ENCODE measurements at places on chromosomes 12 and 14.

GRCh38 chr14:39868251-39868650 is 436.0 kb upstream of the FBXO33 start:
- no peak for DNase-seq

DNA sequence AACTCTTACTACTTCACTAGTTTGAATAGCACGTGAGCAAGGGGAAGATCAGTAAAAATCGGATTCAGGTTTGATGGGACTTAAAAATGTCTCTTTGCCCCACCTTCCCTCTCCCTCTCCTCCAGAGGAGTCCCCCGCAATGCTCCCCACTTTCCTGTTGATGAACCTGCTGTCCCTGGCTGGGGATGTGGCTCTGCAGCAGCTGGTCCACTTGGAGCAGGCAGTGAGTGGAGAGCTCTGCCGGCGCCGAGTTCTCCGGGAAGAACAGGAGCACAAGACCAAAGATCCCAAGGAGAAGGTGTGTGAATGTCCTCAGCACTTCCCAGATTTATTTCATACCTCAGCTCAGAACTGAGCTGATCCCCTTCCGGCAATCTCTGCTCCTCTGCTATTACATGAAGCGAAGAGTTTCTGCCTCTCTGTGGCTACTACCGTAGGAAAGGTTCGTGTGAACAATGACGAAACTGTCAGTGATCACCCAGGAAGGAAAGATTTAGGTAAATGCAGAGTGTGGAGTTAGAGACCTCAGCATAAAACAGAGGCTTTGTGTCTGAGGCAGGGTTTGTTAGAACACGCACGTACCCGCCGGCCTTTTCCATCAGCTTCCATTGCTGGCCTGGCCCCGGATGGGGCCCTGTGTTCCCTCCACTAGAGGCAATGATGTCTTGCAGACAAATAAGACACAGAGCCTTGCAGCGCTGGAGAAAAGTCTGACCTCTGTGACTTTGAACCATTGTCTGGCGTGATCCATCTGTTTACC is 7.4 kb upstream of the GAPDH start:
- no peak for DNase-seq

- DNase-seq, result no peak
These were observed 10.1 kb downstream of the SLC25A29 start for GRCh38 chr14:100296106-100296651.

GRCh38 chr12:131057211-131057721 is 103.6 kb downstream of the ADGRD1 start:
- DNase-seq, result no peak

DNA sequence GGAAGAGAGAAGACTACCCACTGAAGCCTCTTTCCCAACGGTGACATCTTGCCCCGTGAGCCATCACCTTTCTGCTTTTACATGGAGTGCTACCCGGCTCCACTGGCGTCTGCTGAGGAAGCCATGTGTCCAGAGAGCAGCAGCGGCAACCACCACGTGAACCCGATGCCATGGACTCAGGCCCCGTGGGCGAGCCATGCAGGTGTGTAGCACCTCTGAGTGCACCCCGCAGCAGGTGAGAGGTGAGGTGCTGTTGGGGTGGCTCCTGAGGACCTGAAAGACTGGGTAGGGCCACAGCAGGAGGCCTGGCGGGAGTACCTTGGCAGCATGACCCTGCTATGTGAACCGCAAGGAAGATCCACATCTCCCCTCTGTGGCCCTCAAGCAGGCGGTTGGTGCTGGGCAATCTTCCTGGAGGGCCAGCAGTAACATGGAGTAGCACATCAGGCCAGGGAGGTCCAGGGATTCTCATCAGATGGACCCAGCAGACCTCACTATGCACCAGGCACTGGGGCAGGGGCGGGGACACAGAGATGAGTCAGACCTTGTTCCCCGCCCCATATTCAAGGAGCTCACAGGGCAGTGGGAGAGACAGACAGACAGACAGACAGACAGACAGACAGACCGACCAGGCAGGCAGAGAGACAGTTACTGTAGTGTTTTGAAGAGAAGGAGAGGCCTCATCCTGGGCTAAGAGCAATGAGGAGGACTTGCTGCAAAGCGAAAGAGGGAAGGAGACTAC is 129.6 kb downstream of the PAPOLA start:
- DNase-seq, result no peak

DNA sequence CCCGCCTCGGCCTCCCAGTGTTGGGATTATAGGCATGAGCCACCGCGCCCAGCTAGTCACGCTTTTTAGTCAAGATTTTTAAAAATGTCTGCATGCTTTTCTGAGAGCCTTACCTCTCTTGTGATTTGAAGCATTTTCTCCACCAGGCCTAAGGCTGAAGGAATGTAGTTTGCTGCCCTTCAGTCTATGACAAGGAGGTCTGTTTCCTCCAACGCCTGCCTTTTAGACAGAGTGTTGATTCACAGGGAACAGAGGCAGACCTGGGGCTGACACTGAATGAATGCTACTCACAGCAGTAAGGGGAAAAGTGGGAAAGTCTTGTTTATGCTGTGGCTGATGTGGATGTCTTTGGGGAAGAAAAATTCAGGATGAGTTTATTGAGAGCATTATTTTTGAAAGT is 27.2 kb upstream of the MDM2 start:
- DNase-seq, result no peak

DNA sequence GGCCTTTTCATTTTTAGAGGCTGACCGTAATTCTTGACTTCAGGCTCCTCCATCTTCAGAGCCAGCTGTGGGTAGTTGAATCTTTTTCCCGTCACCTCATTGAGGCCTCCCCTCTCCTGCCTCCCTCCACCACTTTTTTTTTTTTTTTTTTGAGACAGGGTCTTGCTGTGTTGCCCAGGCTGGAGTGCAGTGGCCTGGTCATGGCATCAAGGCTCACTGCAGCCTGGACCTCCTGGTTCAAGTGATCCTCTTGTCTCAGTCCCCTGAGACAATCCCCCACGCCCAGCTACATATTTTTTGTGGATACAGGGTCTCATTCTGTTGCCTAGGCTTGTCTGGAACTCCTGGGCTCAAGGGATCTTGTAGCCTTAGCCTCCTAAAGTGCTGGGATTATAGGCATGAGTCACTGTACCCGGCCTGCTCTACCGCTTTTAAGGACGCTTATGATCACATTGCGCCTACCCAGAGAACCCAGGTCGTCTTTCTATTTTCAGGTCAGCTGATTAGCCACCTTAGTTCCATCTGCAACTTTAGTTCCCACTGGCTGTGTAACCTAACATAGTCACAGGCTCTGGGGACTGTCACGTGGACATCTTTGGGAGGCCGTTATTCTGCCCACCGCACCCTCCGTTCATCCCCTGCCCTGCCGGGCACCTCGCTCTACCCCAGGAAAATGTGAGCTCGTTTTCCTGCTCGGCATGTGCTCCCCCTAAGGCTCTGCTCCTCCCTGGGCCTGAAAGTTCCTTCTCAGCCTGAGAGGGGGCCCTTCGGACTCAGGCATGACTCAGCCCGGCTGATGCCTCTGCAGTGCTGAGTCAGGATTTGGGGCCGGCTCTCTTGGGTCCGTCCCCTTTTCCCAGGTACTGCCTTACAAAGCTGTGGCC is 13.4 kb downstream of the TNFAIP2 start:
- no peak for DNase-seq

GRCh38 chr12:11085419-11085818 is 6.7 kb downstream of the TAS2R43 start:
- no peak for DNase-seq

Measured in SIG-M5 (cell line).